Thoracic aorta (tissue), 2 donors: ENCODE measurements at places on chromosomes 3 and 15. TPM values are rescaled to one million over a fixed set of nuclear protein-coding genes. Genes with fewer than 3 reads are reported as not detected.

GRCh38 chr3:104040896-104041295, 1325.8 kb upstream of the ALCAM start:
- DNase-seq: no peak

DNA sequence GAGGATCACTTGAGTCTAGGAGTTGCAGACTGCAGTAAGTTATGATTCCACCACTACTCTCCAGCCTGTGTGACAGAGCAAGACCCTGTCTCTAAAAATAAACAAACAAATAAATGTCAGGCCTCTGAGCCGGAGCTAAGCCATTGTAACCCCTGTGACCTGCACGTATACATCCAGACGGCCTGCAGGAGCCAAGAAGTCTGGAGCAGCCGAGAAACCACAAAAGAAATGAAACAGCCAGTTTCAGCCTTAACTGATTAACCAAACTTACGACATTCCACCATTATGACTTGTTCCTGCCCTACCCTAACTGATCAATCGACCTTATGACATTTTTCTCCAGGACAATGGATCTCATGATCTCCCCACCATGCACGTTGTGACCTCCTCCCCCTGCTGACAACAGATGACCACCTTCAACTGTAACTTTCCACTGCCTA, 32.5 kb upstream of the ZKSCAN7 start:
- DNase-seq: no peak

- DNase-seq: no peak
Measured at GRCh38 chr3:195023576-195023975, 247.4 kb downstream of the XXYLT1 start.

Gene STARD9
- 67.8 TPM for total RNA-seq

DNA sequence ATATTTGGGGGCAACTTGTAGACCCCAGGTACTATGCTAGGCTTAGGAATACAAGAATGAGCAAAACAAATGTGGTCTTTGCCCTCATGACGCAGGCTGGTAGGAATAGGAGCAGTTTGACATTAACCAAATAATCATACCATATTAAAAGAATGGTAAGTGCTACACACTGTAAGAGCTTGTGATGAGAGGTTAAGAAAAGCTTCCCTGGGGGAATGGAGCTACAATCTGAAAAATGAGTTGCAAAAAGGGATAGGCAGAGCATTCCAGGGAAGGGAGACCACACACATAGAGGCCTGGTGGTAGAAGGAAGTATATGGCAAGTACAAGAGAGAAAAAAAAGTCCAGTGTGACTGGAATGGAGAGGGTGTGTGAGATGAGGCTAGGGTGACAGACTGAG, 37.3 kb downstream of the TMOD3 start:
- no peak for DNase-seq

Gene CP
- 58.1 TPM for total RNA-seq

GRCh38 chr15:67097930-67098740, 32.7 kb downstream of the SMAD3 start:
- DNase-seq: no peak

- DNase-seq: no peak
Measured at GRCh38 chr3:105842943-105843342, 25.9 kb downstream of the CBLB start.

Gene KBTBD13
- 0.63 TPM for total RNA-seq

Gene ZNF717
- total RNA-seq: 13.3 TPM

GRCh38 chr3:106609666-106610301, 741.0 kb upstream of the CBLB start:
- no peak for DNase-seq

Gene AHSG
- total RNA-seq: not detected

Gene SPINK8
- not detected for total RNA-seq

Gene IQGAP1
- total RNA-seq: 280 TPM

GRCh38 chr15:87368511-87368910, 888.0 kb downstream of the NTRK3 start:
- DNase-seq: no peak

GRCh38 chr3:53885239-53885638, 3.3 kb upstream of the ACTR8 start:
- DNase-seq: no peak

Gene BMF
- total RNA-seq: 32.5 TPM

- DNase-seq: peak; percentile 34
Measured at GRCh38 chr3:125051715-125052581, 3.8 kb downstream of the HEG1 start.
